Right renal pelvis (tissue), 4 donors: ENCODE measurements at places on chromosomes 2 and 18. TPM values are rescaled to one million over a fixed set of nuclear protein-coding genes. Genes with fewer than 3 reads are reported as not detected.

DNA sequence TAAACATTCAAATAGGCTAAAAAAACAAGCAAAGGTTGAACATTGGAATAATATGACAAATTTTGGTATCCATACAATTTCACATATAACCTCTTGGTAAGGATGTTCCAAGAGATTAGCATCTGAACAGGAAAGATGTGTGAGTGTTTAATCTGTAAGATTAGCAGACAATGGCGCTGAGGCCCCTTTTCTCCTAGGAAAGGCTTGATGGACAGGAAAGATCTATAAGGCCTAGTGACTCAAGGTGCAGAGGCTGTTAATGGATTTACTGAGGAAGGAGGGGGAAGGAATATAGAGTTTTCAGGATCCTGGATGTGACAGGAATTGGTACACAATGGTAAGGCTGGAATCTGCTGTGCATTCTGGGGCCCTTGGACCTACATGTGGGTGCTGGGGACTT is 48.1 kb upstream of the SMAD2 start:
- no peak for DNase-seq

CTDSP1 gene
- 153 TPM for polyA plus RNA-seq

PCARE gene
- polyA plus RNA-seq, result 0.40 TPM

PRKAG3 gene
- polyA plus RNA-seq, result 0.05 TPM
